ENCODE measurements at places on chromosomes 12 and 14.

GRCh38 chr14:54603362-54603761, 36.4 kb downstream of the SAMD4A start:
- no peak for DNase-seq

DNA sequence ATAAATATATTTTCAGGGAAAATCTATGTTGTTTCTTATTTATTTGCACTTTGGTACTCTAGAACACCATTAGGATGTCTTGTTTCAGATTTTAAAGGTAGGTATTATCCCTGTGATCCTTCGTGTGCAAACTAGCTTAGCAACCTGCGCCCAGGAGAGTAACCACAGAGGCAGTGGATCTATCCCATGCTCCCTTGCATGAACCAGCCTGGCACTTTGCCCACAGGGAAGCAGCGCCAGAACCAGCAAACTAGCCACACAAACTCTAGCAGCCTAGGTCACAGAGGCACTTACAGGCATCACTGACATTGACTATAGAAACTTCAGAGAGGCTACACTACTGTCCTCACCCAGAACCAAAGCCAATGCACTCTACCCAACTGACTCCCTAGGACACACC, 76.1 kb downstream of the TSHR start:
- DNase-seq, result no peak

GRCh38 chr12:70549340-70550179, 87.7 kb downstream of the PTPRB start:
- no peak for DNase-seq

- no peak for DNase-seq
Measured at GRCh38 chr12:5031242-5031641, 12.4 kb upstream of the KCNA5 start.

- DNase-seq, result no peak
Measured at GRCh38 chr14:83017296-83017695, 1483.6 kb upstream of the SEL1L start.

GRCh38 chr12:23209793-23210192, 584.8 kb downstream of the ETNK1 start:
- no peak for DNase-seq

DNA sequence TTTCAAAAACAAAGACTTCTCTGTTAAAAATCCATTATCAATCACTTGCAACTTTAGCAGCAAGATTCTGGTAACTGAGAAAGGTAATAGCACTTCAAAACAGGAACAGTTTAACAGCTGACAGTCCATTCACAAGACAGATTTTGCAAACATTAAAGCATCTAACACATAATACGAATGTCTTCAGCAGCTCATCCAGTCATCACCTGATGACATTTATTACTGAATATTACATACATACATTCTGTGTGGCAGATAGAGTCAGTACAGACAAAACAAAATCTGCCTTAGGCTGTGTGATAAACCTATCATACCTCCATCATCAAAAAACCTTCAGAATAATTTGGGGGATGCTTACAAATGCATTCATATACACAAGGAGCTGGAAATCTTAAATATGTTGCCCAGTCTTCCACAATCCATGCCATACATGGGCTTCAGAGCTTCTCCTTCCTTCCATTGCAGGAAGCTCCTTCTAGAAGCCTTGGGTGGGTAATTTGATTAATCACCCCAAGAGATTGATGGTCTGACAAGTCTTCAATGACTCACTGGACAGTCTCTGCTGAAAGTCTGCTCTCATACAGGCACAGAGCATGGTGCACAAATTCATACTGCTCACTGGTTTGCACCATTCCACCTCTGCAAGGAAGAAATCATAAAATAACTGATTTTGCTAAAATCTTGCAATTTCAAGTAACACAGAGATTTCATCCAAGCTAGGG, 1.6 kb upstream of the PTPRB start:
- no peak for DNase-seq

DNA sequence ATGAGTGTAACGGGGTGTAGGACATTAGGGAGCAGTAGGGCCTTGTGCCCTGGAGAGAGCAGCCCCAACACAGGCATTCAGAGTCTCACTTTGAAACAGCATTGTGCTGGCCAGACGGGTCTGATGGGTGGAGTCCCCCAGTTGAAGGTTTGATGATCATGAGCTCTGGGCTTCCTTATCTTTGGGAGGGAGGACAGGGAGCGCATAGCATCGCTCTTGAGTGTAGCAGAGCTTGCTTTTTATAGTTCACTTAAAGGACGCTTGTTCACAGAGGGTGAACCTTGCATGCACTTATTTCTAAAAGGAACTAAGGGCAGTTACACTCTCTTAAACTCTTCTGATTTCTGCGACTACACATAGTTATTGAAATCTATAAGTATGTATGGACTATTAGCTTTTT, 10.6 kb downstream of the KCNK13 start:
- no peak for DNase-seq

GRCh38 chr12:123877968-123878367, 94.7 kb downstream of the CCDC92 start:
- DNase-seq, result no peak

DNA sequence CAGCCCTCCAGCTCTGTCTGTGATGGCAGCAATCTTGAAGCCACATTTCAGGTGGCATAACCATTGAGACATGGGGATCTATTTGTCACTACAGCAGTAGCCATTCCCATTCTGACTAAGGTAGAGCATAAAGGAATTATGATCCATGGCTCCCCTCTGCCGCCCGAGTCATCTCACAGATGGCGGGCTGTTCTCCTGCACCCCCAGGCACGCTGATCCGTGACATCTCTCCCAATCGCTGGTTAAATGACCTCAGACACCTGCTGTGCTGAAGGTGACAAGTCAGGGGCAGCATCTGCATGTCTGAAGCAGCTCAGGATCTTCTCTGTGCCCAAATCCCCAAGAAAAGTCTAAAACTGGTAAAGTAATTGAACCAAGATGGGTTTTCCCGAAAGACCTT, 124.3 kb downstream of the ZFP36L1 start:
- DNase-seq, result no peak

DNA sequence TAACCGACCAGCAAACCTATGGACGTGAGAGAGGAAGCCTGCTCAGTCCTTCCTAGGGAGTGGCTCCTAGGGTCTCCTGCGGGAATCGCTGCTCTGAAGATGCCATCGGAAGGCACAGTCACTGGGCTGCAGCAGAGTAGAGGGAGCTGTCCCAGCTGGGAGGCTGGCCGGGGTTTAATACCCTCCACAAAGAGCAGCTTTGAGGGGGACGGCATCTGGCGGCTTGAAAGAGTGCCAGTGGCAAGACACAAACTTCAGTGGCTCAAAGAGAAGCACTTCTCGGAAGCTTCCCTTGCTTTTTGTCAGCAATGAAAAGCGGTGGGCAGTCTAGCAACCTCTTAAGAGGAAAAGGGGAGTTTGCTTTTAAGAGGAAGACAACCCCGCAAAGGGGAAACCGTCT, 114.6 kb downstream of the TMEM132C start:
- no peak for DNase-seq

GRCh38 chr14:76405627-76406026, 29.7 kb downstream of the ESRRB start:
- DNase-seq, result no peak

DNA sequence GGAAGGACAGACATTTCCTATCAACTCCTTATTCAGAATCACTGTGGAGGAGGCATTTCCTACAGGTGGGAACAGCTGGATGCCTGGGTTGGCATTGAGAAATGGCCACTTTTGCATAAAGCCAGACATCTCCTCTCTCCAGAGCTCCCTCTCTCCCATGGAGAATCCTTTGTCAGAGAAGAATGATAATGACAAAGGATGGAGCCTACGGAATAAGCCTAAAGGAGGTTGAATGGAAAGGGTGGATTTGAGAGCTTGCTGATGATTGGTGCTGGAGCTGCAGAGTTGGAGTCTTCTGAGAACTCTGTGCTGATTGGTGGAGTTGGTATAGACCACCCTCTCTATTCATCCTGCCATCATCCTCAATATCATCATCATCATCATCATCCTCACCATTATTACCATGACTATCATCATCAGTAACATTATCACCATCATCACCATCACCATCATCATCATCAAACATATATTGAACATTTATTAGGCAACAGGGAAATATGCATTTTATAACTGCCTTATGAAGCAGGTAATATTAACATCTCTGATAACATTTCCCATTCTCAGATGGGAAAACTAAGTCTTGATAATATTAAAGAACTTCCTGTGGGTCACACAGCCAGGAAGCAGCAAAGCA, 89.2 kb upstream of the HSPB8 start:
- no peak for DNase-seq

GRCh38 chr14:72377016-72377415, 444.8 kb downstream of the RGS6 start:
- DNase-seq, result no peak

DNA sequence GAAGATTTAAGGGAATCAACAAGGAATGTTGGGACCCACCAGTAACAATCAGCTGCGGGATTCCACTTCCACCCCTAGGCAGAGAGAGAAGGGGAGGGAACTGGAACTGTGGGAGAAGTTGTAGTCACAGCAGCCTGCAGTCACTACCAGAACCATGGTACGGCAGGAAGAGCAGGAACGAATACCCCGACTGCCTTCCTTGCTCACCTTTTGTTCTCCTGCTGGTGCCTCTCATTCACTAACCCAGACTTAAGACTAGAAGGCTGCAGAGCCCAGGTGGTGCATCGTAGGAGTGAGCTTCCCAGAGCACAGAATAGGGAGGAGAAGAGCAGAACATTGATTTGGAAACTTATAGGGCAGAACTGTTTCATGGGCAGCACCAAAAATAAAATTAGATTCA, 154.2 kb downstream of the DYRK2 start:
- no peak for DNase-seq

DNA sequence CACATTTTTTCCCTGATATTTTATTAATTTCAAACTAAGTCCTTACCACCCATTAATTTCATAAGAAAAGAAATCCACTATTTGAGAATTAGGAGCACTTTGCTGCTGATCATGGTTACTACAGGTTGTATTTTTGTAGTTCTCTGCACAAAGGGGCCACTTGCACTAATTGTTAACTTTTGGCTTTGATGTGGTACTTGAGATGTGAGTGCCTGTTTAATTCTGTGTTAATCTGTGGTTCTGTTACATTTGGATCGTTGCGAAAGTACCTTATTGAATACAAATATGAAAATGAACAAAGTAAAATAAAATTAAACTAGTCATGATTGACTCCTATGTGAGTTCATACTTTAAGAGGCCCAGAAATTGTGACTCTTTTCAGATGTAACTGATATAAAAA, 374.9 kb upstream of the RGS6 start:
- no peak for DNase-seq

DNA sequence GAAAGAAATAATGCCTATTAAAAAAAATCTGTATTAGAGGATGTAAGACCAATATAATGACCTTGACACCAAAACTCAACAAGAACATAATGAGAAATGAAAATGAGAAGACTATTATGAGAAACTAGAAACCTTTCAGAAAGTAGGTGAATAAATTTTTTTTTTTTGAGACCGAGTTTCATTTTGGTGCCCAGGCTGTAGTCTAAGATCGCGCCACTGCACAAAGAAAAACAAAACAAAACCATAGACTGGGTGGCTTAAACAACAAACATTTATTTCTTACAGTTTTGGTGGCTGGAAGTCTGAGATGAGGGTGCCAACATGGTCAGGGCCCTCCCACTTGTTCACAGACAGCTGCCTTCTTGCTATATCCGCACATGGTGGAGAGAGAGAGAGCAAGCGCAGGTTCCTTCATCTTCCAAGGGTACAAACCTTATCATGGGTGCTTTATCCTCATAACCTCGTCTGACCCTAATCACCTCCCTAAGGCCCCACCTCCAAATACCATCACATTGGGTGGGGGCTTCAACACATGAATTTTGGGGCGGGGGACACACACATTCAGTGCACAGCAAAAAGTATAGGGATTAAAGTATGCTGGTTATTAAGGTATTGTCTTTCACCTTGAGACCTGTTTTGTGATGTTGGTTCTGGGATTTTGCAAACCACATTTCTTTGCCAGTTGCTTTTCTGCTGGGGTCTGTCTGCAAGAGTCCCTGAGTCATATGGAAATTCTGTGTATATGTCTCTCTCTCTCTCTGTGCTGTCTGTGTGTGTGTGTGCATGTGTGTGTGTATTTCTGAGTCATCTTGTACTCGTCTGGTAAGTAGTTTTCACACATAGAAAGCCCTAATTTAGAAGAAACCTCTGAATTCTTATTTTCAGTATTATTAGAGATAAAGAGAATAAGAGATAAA, 26.2 kb downstream of the ZCRB1 start:
- peak; percentile 5 for DNase-seq

DNA sequence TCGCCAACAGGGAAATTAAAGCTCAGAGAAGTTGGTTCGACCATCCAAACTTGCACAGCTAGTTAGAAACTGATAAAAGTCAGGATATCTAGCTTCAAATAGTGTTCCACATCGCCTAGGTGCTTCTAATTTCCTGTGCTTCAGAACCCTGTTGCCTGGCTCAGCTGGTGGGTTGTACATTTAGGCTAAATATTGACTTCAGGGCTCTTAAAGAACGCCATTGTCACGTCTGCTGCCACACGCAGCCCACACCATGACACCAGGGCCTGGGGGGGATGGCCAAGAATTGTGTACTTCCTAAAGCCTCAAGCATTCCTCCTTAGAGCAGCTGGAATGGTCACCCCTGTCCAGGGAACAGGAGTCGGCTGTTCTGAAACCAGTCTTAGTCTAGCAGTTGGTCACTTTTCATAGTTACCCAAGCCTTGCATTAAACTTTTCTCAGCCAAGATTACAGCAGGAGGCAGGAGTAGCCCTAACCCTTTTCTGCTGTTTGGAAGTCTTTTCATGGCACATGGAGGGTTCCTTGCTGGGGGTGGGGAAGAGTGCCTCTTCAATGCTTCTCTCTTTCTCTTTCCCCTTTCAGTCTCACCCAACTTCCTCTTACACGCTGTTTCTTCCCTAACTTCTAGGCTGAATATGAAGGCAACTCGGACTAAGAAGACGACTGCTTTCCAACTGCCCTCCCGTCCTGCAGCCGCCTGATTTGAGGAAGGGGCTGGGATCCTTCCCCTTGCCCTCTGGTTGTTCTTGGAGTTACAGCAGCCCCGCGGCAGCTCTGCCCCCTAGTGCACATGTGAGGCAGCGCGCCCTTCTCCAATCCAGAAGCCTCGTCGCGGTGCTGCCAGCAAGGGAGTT, 17.1 kb downstream of the FOS start:
- peak; percentile 69 for DNase-seq

GRCh38 chr14:35879654-35880249, 53.6 kb downstream of the BRMS1L start:
- peak; percentile 29 for DNase-seq

DNA sequence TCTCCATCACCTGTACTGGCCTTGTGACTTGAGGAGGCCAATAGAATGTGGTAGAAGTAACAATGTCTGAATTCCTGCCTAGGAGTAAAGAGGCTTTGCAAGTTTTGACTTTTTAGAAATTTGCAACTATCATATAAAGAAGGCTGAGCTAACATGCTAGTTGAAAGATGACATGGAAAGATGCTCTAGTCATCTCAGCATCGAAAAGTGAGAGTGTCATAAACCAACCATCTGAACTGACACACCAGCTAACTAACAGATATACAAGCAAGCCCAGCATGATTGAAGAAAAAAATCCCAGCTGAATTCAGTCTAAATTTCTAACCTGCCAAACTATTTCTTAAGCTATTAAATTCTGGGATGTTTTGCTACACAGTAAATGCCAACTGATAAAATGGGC, 116.8 kb downstream of the NELL2 start:
- DNase-seq, result no peak

- no peak for DNase-seq
Measured at GRCh38 chr12:69972136-69972535, 147.1 kb downstream of the MYRFL start.

- DNase-seq, result peak; percentile 26
Measured at GRCh38 chr14:71399057-71399487, 491.8 kb downstream of the PCNX1 start.

All from hematopoietic multipotent progenitor cell treated with erythropoietin and hydrocortisone succinate and interleukin-3 and kit ligand, for 8 days (in vitro differentiated cells).